ENCODE measurements at places on chromosomes 11 and 22. TPM values are rescaled to one million over a fixed set of nuclear protein-coding genes. Genes with fewer than 3 reads are reported as not detected.

- no peak for DNase-seq
These were observed 23.2 kb upstream of the GRK2 start for GRCh38 chr11:67243051-67243450.

Gene MUC6
- not detected for total RNA-seq

DNA sequence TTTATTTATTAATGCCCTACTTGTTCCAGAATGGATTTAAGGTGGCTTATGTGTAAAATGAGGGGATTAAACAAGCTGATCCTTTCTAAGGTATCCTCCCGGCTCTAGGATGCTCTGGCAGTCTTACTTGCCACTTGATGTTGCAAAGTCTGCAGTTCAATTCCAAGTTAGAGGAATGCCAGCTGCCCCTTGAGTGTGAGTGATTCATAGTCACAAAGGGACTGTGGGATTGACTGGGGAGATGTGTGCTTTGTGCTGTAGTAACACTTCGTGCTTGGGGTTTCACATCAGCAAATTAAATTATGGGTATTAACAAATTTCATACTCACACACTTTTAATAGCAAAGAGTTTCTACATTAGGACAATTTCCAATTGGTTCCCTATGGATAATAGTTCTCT is 550.8 kb upstream of the CADM1 start:
- DNase-seq, result no peak

GRCh38 chr22:27534720-27535125 is 266.8 kb downstream of the MN1 start:
- no peak for DNase-seq

Gene VPREB1
- not detected for total RNA-seq

GRCh38 chr11:47329987-47330931 is 22.2 kb downstream of the MYBPC3 start:
- no peak for DNase-seq

DNA sequence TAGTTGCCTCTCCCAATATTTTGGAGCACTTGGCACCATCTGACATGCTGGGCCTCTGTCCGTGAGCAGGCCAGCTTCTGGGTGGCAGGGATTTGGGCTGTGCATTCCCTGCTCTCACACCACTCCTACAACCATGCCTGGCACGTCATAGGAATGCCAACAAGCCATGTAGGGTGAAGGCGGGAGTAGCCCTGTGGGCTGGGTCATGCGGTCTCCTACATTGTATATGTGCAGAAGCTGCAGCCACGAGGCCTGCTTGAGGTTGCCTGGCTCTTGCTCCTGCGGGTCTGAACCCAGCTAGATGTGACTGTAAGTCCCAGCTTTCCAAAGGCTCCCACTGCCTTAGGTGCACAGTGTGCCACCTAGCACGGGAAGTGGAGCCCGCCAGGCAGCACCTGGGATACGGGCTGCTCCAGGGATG is 14.5 kb downstream of the MYEOV start:
- no peak for DNase-seq

DNA sequence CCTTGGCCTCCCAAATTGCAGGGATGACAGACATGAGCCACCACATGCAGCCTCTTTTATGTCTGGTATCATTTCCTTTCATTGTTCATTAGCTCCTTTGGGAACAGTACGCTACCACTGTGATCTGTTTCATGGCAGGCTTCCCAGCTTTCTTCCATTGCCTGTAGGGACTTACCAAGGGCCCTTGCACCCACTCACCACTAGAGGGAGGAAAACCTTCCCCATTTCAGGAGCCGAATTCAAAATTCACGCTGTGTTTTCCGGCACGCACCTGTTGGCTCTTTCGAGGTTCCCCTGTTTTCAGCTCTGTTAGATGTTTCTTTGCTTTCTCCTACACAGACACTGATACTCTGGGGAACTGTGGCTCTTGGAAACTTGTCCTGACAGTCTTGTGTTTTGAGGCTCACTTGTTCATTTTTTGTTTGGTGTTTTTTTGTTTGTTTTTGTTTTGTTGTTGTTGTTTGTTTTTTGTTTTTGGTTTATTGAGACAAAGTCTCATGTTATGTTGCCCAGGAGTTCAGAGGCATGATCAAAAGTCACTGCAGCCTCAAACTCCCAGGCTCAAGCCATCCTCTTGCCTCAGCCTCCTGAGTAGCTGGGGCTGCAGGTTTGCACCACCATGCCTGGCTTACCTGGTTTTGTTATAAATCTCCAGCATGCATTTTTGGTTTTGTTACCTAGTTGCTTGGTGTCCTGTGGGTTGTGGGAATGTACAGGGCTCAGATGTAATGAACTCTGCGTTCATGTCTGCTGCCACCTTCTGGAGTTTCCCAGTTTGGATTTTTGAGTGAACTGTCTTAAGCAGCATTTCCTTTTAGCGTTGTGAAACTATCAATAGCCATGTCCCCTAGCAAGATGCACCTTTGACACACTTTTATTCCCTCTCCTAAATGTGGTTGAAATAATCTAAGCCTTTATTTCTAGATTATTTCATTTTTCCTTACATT is 2.3 kb downstream of the KRTAP5-11 start:
- peak; percentile 31 for DNase-seq

Gene COA4
- 91.6 TPM for total RNA-seq

Measured in activated CD4-positive, alpha-beta memory T cell treated with anti-CD3 and anti-CD28 coated beads for 36 hours (primary cell).